SIG-M5 (cell line): ENCODE measurements at places on chromosomes 2 and 18.
A peak's percentile ranks its signal among the peaks of the same experiment; 100 is the strongest.

DNA sequence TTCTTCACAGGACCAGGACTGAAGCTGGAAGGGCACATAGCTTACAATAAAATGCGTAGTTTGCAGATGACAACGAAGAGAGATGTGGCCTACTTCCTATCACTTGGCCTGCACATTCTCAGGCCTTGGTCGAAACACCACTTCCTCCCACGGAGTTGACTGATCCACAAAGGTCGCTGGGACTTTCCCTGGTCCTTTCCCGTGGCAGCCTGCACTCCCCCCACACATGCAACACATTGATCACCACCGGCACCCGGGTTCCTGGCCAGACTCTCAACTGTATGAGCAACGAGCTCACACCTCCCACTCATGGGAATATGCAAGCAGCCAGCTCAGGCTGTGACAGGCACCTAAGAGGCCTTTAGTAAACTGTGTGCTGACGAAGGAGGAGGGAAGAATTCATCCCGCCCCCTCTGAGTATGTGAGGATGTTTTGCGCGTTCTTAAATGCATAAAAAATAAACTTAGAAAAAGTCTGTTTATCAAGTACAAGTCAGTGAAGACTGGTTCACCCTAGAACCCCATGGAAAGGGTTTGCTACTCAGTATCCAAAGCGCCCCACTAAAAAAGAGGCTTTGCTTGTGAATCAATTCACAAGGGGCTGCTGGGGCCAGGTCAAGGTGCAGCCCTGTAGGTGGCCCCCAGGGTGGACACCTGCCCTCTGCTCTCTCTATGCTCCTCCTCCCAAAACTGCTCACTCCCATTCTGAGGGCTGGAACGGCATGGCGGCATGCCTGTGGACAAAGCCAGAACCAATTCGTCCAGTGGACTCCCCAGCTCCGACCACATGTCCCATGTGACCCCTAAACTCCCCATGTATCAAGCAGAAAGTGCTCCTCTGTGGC is 154.3 kb downstream of the EIPR1 start:
- no peak for DNase-seq

DNA sequence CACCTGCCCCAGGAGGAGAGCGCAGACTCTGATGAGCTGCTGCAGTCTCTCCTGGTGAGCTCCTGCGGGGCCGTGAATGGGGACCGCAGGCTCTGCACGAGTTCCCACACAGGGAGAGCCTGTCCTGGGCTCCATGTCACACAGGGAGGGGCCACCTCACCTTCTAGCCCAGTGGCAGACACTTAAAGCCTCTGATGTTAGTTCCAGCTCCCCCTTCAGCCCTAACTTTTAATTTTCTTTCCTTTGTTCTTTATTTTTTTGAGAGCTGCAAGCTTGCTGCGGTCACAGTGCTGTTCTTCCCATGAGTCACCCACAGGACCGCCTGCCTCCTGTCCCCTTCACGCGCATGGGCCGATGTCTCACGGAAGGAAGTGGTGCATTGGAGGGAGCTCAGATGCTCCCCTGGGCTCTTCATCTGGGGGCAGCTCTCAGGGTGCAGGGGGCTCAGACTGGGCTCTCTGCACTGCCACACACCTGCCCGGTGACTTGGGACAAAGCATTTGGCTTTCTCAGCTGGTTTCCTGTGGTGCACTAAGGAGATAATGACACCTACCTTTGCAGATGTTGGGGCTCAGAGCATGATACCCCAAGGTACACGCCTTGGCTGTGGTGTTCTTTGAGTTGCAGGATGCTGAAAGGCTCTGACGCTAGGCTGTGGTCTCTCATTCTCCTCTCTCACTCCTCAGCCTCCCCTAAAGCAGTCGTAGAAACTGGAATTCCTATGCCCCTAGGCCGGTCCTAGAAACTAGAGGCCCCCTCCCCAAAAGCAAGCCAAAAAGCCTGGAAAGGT is 37.2 kb upstream of the PXDN start:
- DNase-seq: no peak

GRCh38 chr2:167293172-167293781 is 405.0 kb downstream of the XIRP2 start:
- DNase-seq: no peak

DNA sequence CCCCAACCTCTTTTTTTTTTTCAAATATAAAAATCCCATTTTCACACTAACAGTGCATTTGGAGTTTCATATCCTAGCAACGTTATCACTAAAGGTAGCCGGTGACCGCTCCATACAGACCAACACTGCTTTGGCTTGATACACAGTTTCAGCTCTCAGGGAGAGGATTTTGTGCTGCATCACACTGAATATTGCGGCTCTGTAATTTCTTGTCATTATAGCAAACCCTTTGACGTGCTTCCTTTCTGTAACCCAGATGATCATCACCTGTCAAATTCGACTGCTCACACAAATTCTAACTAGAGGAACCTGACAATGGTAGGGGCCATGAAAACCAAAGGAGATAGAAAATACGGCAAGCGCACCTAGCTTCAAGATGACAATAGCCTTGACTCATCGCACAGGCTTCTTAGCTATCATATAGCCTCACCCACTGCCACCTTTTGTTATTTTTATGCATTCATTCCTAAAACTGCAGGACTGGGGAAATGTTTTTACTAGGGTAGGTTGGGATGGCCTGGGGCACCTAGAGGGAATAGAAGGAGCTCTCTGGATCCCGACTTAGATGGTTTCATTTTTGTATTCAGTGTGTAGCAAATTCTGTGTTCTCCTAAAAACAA is 582.9 kb upstream of the PIK3C3 start:
- DNase-seq: no peak

DNA sequence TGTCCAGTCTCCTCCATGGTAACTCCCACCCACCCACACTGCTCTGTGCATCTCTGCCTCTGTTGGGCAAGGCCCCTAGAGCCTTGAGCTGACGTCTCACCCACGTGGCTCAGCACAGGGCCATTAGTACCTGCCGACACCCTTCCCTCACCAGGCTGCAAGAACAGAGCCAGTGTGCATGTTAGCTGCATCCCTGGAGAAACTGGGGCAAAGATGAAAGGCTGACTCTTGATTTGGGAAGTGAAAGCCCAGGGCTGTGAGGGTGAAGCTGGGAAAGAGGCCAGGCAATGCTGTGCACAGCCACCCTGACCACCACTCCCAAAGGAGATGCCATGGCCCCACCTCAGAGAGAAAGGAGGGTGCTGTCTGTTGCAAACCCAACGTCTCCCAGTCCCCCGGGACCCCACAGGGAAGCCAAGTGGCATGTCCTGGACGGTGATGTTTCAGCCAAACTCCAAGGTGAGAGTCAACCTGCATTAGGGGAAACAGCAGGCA is 20.0 kb upstream of the HPCAL1 start:
- no peak for DNase-seq

DNA sequence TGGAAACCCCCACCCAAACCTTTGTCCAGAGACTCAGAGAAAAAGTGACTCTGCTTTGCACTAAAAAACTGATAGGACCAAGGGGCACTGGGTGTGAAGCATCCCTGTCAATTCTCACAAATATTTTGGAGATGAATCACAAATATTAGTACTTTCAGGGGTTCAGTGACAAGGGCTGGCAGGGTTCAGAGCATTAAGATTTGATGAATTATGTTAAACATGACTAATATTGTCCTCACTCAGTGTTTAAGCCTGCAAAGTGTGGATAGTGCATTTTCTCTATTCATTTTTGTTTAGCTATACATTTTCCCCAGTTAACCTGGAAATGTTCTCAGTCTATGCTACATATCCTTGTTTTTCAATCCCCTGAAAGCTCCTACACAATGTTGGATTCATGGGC is 65.3 kb upstream of the CCDC68 start:
- DNase-seq: no peak

- DNase-seq: no peak
Measured at GRCh38 chr2:72034353-72035095, 113.1 kb downstream of the CYP26B1 start.

DNA sequence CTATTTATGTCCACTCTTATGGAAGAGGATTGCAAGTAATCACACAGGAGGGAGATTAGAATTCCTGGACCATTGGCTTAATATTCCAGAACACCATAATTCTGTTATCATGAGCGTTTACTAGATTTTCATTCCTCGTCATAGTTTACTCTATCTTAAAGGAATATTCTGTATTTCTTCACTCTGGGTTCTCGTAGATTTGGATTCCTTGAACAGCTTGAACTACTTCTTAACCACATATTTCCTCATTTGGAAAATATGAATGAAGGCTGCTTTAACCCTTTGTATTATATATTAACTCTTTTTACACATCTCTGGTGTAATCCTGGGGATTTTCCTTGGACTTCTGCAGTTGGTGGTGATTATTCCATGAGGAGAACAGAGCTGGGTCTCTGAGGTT is 46.3 kb upstream of the CCBE1 start:
- no peak for DNase-seq

GRCh38 chr2:6946722-6947121 is 29.5 kb downstream of the RNF144A start:
- DNase-seq: no peak

GRCh38 chr2:239398521-239398921 is 2.3 kb downstream of the HDAC4 start:
- no peak for DNase-seq

DNA sequence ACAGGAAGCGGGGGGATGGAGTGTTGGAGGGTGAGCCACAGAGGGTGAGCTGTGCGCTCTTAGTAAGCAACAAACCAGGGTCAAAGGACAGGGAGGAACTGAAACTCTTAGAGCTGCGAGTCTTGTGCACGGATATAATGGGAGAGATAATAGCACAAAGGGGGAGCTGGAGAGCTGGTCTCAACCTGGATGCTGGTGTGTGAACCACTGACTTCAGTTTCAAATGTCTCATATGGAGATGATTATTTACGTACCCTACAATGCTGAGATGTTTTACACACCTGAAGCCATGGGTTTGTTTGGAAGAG is 35.9 kb downstream of the PTGR3 start:
- peak; percentile 4 for DNase-seq

DNA sequence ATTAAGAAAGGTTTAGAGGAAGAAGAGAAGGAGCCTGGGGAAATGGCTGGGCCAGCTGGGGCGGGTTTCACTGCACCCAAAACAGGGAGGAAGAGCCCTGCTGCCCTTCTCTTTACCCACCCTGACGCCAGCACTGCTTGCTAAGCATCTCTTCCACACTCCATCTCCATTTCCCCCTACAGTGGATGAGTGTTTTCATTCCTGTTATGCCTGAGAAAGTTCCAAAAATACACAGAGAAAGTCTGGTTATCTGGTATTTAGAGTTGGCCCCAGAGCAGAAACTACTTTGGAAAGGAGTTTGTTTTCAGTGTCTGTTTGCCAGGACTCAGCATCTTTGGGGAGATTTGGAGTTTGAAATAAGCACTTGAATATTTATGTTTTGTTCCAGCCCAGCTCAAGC is 451.0 kb downstream of the SLC4A3 start:
- DNase-seq: no peak

DNA sequence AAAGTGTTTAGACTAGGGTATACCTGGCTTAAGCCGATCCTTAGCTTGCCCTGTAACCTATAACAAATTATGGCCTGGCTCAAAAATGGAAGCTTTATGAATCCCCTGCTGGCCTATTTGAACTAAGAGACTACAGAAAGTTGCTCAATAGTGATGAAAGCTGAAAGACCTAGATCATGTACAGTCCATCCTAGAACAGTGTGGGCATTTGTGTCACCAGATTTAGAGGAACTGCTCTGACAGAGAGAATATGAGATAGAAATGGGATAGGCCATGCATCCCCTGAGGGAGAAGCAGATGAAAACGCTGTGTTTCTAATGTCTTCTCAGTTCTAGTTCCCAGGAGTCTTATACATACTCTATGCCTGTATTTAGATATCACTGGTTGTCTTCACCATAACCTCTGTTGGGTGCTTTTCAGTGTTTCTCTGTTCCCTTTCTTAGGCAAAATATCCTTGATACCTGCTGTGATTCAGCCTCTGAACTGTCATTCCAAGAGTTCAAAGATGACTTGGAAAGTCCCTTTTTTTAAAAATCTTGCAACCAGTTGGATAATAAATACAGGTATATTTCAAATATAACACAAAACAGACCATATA is 246.9 kb upstream of the SLC39A10 start:
- DNase-seq: no peak

GRCh38 chr2:56770490-56770889 is 586.7 kb downstream of the CCDC85A start:
- no peak for DNase-seq

GRCh38 chr18:75395137-75395536 is 32.4 kb downstream of the SMIM21 start:
- DNase-seq: no peak
